ENCODE measurements at places on chromosomes 7 and 10.
A peak's percentile ranks its signal among the peaks of the same experiment; 100 is the strongest.

DNA sequence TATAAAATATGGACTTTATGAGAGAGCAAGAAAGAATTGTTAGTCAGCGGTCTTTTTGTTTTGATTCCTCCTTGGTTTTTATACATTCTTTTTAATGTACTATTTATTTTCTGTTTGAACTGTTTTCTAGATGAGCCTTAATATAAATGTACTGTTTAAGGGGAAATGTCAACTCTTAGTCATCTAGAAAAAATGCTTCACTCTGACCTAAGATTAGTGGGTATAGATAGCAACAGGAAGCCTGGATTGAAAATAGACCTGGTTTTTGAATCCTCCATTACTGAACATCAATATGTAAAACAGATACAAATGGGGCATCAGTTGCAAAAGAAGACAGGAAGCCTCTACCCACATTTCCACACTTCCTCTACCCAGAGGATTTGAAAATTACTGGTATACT lies 87.8 kb downstream of the CHRM2 start:
- no peak for DNase-seq

DNA sequence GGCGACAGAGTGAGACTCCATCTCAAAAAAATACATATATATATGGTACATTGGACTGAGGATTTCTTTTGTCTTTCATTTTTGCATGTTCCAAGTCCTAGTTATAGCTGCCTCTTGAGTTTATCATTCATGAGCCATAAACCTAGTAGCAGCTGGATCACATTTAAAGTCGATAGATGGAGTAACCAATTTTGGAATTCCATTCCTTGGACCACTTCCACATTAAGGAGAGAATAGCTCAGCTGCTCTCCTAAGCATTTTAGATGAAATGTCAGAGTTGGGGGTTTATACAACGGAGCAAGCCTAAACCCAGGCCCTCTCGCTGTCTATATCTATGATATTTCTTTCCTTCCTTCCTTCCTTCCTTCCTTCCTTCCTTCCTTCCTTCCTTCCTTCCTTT lies 141.2 kb downstream of the LYZL1 start:
- DNase-seq, result no peak

- no peak for DNase-seq
Measured at GRCh38 chr7:14691597-14692203, 210.9 kb downstream of the DGKB start.

DNA sequence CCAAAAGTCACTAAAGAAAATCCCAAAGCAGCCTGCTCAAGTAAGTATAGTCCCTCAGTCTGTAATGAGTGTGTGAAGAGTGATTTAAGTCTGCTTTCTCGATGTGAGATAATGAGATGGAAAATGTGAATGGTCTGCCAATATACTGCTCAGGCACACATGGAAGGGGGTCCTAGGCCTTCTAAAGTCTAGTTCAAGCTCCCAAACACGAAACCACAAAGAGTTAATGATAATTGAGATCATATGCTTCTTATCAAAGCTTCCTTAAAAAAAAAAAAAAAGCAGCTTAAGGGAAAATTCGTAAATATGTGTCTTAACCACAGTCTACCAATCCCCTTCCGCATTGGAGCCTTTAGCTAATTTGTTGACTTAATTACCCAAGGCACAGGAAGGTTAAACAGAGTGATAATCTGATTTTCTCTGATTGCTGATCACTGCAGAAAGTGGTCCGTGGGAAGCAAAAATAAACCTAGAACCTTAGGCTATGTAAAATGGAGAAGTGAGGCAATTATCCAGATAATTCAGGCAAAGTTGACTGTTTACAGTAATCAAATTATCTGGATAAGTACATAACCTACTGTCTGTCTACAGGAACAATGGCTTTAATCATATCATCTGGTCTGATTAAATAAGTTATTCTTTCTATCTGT lies 172.9 kb downstream of the MBL2 start:
- DNase-seq, result no peak

GRCh38 chr10:132385721-132386418 lies 11.1 kb upstream of the PWWP2B start:
- no peak for DNase-seq

DNA sequence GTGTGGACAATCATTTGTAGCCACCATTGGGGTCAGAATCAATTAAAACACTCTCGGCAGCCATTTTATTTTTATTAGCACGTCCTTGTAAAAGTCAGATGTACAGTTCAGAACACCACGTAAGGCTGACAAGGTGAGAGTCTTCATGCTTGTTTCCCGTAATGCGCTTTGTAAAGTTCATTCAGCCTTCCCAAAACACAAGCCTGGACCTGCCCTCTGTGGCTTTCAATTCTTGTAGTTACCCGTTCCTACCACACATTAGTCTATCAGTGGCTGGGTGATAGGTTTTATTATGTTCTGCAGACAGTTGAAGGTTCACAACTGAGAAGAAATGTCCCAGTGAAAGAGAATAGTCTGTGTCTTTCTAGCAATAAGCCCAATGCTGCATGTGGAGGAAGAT lies 35.4 kb downstream of the GAD2 start:
- DNase-seq, result no peak

DNA sequence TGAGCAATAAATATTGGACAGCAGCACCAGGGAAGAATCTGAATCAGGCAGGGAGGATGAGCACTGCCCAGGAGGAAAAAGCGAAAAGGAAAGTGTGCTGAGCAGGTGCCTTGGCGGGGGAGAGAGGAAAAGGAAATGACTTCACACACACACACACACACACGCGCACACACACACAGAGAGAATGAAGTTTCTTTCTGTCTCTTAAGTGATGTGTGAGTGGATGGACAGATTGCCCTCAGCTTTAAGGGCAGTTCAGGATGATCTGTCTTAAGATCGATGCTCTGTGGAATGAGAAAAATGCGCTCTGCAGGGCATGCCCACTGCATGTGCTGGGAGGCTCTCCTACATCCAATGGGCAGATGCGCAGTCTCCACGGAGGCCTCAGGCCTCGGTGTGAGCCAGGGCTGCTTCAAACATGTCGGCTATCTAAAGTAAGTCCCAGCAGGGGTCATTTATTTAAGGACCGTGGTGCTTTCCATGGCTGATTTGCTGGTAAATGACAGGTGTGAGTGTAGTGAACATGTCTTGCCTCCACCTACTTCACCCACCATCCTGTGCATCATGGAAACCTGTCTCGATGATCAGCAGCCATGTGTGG lies 2.5 kb upstream of the ACBD5 start:
- peak; percentile 94 for DNase-seq

- DNase-seq, result no peak
Measured at GRCh38 chr7:134910214-134910890, 76.0 kb upstream of the AGBL3 start.

GRCh38 chr10:70320751-70321150 lies 36.9 kb upstream of the NPFFR1 start:
- no peak for DNase-seq

- DNase-seq, result no peak
Measured at GRCh38 chr10:97781618-97782331, 10.0 kb upstream of the SFRP5 start.

GRCh38 chr7:8254667-8255066 lies 7.3 kb downstream of the ICA1 start:
- no peak for DNase-seq

DNA sequence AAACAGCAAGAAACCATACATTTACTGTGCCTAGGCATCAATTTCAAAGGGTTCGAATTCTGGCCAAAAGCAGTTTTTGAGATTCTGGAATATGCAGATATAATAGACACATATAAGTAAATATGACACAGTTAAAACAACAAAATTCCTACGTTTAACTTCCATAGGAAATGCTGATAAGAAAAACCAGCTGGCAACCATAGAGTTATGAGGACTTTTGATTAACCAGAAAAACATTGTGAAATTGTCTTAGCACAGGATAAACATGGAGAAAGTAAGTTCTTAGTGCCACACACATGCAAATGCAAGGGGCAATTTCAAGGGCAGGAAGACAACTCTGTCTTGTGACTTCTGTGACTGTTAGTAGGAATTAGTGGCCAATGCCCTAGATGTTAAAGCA lies 702.1 kb downstream of the TNS3 start:
- DNase-seq, result no peak

- peak; percentile 53 for DNase-seq
Measured at GRCh38 chr7:25669961-25670841, 441.9 kb upstream of the NPVF start.

GRCh38 chr10:60718886-60719285 lies 59.4 kb upstream of the CDK1 start:
- no peak for DNase-seq

- no peak for DNase-seq
Measured at GRCh38 chr7:137957887-137958286, 44.0 kb downstream of the CREB3L2 start.

DNA sequence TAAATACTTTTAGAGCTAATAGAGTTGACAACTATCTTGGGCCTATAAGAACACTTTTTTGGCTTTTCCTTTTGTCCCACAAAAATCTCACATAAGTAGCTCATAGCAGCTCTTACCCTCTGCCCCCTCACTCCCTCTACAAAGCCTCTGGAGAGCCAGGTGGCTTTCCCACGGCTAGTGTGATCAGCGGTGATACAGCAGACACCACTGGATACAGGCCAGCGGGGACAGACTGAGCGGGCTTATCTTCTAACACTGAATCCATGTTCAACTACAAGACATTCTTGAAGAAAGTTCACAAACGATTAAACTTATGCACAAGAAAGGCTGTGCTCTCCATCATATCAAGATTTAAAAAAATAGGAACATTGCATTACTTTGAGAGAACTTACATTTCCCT lies 377.2 kb downstream of the PARD3 start:
- DNase-seq, result no peak

- DNase-seq, result no peak
Measured at GRCh38 chr10:129323879-129324278, 143.2 kb upstream of the MGMT start.

All from right kidney (tissue), 9 donors.